ENCODE measurements at places on chromosomes 2 and 18. TPM values are rescaled to one million over a fixed set of nuclear protein-coding genes. Genes with fewer than 3 reads are reported as not detected.
A peak's percentile ranks its signal among the peaks of the same experiment; 100 is the strongest.

DNA sequence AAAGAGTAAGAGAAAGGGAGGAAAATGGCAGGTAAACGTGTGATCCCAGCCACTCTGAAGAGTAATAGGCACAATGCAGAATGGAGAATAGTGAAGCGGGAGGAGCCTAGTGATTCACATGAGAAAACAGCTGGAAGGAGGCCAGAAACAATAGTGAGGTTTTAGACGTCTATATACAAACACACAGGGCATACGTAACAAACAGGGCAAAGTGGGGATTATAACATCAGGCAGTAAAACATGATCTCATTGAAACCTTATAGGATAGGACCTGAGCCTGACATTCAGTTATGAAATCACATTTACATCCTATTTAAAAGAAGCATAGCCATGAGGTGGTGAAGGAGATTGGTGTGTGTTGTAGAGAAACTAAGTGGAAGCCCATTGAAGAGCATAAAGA lies 33.0 kb upstream of the GATA6 start:
- no peaks in the 10 kb centered on the region for H3K27me3 ChIP-seq
- no peaks in the 10 kb centered on the region for H3K36me3 ChIP-seq
- no peak overlapping the region for H3K4me3 ChIP-seq
- no peak overlapping the region for H3K27ac ChIP-seq

DNA sequence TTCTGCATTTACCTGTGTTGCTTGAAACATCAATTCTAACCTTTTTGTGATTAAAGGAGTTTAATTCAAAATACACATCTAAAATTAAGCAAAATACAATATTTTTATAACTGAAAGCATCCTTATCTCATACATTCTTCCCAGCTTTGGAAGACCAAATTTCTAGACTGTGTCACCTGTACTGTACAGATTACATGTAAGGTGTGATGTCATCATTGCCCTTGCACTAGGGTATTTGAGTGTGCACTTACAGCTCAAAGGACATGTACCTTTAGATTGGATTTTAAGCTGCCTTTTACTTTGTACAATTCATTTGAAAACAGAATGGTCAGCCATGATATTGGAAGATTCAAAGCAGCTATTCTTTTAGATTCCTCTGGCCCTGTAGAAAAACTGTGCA lies 932.8 kb upstream of the POU3F3 start:
- H3K27ac ChIP-seq = no peak overlapping the region
- H3K4me3 ChIP-seq = no peak overlapping the region
- no peak for DNase-seq
- H3K4me1 ChIP-seq = no peaks in the 10 kb centered on the region

DNA sequence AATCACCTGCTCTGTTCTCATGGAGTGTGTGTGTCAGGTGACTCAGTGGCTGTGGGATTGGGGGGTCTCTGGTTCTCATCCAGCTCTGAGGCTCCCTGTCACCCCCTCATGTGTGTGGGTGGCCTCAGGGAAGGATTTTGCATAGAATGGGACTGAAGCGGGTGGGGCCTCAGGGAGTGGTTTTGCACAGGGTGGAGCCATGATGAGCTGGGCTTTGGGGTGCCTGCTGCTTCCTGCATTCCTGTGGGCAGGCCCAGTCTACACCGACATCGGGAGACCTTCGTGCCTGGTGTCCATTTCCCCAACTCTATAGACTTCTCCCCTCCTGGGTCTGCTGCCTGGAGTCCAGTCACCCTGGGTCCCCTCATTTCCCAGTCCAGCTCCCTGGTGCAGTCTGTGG lies 59.7 kb downstream of the VAPA start:
- H3K4me3 ChIP-seq = no peak overlapping the region
- no peak overlapping the region for H3K27ac ChIP-seq
- no peaks in the 10 kb centered on the region for H3K4me1 ChIP-seq
- H3K27me3 ChIP-seq = no peaks in the 10 kb centered on the region
- DNase-seq = no peak

DNA sequence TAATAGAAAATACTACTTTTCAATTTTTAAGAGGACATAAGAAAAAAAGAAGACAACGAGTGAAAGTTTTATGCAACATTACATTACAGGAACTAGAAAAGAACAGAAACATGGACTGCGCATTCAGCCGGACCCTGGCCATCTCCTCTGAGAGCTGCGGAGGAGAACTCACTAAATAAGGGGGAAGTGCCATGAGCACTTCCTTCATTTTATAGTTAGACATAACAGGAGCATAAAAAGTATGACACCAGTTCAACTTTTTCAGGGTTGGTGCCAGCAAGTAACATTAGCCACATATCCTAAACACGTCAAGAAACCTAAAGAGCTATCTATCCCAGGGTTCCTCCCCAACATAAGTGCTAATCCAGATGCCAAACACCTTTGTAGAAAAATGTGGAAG lies 78.0 kb upstream of the SERTAD2 start:
- no peak overlapping the region for H3K27ac ChIP-seq
- peaks cover 2% of the 10 kb centered on the region for H3K4me1 ChIP-seq
- no peak overlapping the region for H3K4me3 ChIP-seq
- no peaks in the 10 kb centered on the region for H3K27me3 ChIP-seq

DNA sequence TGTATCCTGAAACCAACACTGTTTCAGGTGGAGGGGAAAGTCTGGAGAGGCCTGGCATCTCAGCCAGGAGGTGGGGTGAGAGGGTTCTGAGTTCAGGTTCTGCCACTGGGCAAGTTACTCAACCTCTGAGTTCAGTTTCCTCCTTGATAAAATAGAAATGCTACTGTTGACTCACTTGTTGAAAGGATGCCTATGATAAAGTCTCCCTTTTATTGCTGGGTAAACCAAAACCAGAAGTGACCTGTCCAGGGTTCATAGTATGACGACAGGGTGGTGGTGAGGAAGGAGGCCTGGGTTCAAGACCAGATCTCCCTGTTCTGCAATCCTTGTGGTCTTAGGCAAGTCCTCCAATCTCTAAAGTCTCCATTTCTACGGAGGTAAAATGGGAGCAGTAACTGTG lies 232.7 kb downstream of the PRKCE start:
- H3K27ac ChIP-seq = no peak overlapping the region
- no peaks in the 10 kb centered on the region for H3K4me1 ChIP-seq
- H3K4me3 ChIP-seq = no peak overlapping the region
- no peak for DNase-seq
- H3K36me3 ChIP-seq = no peaks in the 10 kb centered on the region
- no peaks in the 10 kb centered on the region for H3K27me3 ChIP-seq

DNA sequence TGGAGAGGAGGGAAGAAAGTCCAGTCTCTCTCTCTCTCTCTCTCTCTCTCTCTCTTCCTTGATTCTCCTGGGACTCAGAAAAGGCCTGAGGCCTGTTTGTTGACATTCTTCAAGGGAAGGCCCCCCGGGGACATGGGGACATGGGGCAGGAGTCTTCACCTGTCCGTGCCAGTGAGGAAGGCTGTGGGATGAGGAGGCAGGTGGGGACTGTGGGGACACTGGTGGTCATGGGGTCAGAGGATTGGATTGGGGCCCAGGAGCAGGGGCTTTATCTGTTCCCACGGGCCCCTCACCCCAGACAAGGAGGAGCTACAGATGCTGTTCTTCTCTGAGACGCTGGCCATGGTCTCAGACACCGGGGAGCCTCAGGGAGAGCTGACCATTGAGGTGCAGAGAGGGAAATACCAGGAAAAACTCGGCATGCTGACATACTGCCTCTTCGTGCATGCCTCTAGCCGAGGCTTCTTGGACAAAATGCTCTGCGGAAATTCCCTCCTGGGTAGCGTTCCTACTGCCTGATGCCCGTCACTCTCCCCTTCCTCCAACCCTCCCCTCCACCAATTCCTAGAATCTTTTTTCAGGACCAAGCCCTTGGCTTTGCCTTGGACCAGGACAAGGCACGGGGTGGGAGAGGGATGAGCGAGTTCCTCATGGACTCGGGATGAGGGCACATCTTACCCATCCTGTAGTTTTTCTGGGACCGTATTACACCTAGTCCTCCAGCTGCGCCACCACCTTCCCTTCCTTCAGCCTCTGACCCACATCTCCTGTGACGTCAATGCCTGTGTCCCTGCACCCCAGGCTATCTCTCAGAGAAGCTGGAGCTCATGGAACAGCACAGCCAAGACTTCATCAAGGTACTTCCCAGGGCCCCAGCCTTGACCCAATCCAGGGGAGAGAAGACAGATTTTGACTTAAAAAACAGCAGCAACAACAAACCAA lies 850 bp downstream of the CATIP start:
- H3K4me3 ChIP-seq = no peak overlapping the region
- no peak overlapping the region for H3K27ac ChIP-seq
- H3K27me3 ChIP-seq = no peaks in the 10 kb centered on the region
- no peak for DNase-seq

DNA sequence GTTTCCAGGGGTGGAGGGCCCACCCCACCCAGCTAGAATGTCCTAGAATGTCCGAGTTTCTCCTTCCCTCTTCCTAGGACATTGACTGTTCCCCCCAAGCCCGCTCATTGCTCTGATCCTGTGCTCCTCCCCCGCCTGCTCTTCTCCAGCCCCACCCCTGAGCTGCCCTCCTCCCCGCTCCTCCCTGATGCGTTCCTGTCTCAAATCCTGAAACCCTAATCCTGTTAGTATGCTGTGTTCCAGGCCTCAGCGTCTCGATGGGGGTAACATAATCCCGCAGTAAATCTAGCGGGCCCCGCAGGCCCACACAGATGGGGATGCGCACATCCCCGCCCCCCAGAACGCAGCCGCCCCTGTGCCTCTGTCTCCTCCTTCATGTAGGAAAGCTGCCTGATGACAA lies 51.3 kb downstream of the NRP2 start:
- H3K27ac ChIP-seq = no peak overlapping the region
- H3K4me3 ChIP-seq = no peak overlapping the region
- H3K4me1 ChIP-seq = peaks cover 7% of the 10 kb centered on the region
- peak; percentile 56 for DNase-seq

GRCh38 chr18:78692105-78692504 lies 287.5 kb upstream of the SALL3 start:
- H3K4me3 ChIP-seq = no peak overlapping the region
- H3K27ac ChIP-seq = no peak overlapping the region
- DNase-seq = no peak
- H3K27me3 ChIP-seq = no peaks in the 10 kb centered on the region
- H3K4me1 ChIP-seq = no peaks in the 10 kb centered on the region
- H3K36me3 ChIP-seq = no peaks in the 10 kb centered on the region

Gene COL6A3
- total RNA-seq = 0.66 TPM

Gene NCKAP5
- 0.26 TPM for total RNA-seq

Gene AAK1
- total RNA-seq = 30.6 TPM

Gene COBLL1
- total RNA-seq = 5.6 TPM

Gene RNF152
- 2.3 TPM for total RNA-seq
